ENCODE measurements at places on chromosomes 2 and 18. TPM values are rescaled to one million over a fixed set of nuclear protein-coding genes. Genes with fewer than 3 reads are reported as not detected.

GRCh38 chr2:233381638-233381995 lies 27.3 kb downstream of the DGKD start:
- no peak for DNase-seq

DNA sequence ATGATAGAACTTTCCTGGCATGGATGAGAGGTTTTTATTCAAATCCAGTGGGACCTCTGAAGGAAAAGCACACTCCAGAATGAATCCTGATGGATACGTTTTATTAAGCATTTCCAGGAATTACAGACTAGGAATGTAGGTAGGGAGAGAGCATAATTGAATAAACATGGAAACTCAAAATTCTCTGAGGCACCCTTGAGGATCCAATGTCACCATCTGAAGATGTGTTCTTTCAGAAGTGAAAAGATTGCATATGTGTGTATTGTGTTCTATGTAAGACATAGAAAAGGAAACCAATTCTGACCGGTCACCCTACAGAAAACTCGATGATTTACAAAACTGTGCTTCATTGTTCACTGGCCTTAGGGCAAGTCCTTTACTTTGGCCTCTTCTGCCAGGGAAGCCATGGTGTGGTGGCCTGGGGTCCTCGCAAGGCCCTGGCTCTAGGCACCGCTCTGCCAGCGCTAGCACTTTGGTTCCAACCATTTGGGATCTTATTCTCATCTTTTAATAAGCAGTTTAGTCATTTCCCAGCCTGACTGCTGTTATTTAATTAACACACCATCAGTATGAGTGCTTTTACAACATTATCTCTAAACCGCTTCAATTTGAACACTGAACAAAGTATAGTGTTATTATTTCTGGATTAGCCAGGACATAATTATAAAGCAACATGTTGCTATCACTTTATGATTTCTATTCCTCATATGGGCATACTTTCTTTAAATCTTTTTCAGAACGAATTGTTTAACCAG lies 4.5 kb upstream of the GKN1 start:
- DNase-seq: no peak

- DNase-seq: no peak
These were observed 288.1 kb downstream of the RNF144A start for GRCh38 chr2:7205151-7205830.

DNA sequence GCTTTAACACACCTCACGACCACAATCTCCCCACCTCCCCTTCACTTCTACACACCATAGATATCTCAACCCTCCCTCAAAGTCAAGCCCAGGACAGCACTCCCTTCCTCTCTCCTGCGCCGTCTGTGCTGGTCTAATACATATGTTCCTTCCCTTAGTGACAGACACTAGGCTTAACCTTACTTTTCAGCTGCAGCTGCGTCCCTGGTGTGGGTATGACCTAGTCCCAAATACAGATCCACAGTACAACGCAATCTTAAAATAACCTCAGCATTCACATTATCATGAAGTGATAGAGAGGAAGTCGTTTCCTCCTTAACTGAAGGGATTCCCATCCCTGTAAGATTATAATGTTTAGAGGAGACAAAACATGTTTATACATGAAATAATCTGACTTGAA lies 192.7 kb upstream of the TANK start:
- no peak for DNase-seq

The SCRN3 gene
- 16.7 TPM for total RNA-seq

The CSRNP3 gene
- total RNA-seq: 2.6 TPM

The NT5DC4 gene
- total RNA-seq: not detected

The LRRTM1 gene
- total RNA-seq: not detected

The RNF125 gene
- 16.2 TPM for total RNA-seq

The TRPM8 gene
- total RNA-seq: not detected
